ENCODE measurements at places on chromosomes 5 and 9.

- no peak for DNase-seq
Measured at GRCh38 chr9:138073808-138074207, 196.2 kb downstream of the CACNA1B start.

DNA sequence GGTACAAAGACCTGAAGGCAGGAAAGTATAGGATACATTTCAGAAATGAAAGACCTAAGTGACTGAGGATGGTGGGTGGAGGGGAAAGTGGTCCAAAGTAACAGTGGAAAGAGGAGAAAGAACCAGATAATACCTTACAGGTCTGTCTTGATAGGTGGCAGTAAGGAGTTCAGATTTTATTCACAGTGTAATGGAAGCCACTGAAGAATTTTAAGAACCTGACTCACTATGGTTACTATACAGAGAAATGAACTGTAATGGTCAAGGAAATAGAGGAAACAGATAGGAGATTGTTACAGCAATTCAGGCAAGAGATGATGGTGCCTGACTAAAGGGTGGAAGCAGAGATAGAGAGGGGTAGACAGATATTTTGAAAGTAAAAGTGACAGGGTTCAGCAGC is 46.5 kb downstream of the EPB41L4A start:
- no peak for DNase-seq

DNA sequence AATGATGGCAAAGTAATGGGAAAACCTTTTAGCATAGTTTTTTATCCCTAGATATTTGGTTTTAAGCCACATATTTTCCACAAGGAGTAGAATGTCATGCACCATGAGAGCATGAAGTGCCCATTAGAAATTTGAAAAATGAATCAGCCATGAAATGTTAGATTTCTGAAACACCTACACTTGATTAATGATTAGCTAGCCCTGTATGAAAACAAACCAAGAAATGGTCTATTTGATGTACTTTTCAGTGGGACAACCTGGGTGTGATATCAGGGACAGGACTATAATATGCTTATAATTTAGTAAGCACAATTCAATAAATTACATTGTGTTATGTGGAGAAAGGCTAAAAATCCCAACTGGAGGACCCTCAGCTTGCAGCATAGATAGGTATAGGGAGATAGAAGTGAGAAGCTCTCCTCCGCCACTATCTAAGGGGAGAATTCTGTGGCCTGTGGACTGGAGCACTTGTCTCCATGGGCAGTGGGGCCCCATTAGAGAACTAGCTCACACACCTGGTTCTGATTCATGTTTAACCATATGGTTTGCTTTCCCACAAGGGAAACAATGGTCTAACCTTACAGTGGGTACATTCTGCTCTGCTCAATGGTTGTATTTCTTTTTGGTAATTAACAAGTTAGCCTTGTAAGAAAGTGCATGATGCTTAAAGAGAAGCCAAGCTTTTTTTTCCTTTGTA is 35.2 kb downstream of the NUP214 start:
- DNase-seq = no peak

DNA sequence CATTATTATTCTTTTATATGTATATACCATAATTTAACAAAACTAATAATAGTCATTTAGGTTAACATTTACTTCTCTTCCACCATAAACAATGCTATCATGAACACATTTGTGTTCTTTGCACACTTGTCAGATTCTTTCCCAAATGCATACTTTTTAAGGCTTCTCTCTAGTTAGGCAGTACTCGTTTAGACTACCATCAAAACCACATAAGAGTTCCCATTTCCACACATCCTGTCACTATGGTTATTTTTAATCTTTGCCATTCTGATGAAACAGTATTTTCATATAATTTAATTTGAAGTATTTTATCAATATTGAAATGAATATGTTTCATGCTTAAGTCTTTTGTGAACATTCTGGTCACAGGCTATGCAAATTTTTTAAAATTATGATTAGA is 15.1 kb downstream of the DROSHA start:
- DNase-seq = no peak

- DNase-seq = no peak
Measured at GRCh38 chr5:15966066-15966640, 213.4 kb downstream of the MARCHF11 start.

GRCh38 chr9:8254541-8254940 is 455.0 kb upstream of the DMAC1 start:
- no peak for DNase-seq

- no peak for DNase-seq
Measured at GRCh38 chr9:6237267-6237666, 21.7 kb downstream of the IL33 start.

DNA sequence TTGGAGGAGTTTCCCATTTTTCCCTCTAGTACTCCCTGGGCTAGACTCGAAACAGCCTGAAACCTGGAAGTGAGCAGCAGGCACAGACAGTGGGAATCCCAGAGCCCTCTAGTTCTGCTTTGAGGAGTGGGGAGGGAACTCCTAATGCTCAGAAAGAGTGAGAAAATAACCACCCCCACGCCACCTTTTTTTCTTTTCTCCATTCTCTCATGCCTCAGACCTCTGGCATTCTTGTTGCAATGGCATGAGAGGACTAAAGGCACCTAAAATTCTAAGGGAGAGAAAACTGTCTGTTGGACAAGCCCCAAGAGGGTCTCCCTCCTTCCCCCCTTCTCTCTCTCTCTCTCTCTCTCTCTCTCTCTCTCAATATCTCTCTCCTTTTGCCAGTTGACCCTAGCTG is 15.1 kb upstream of the IRF1 start:
- no peak for DNase-seq

DNA sequence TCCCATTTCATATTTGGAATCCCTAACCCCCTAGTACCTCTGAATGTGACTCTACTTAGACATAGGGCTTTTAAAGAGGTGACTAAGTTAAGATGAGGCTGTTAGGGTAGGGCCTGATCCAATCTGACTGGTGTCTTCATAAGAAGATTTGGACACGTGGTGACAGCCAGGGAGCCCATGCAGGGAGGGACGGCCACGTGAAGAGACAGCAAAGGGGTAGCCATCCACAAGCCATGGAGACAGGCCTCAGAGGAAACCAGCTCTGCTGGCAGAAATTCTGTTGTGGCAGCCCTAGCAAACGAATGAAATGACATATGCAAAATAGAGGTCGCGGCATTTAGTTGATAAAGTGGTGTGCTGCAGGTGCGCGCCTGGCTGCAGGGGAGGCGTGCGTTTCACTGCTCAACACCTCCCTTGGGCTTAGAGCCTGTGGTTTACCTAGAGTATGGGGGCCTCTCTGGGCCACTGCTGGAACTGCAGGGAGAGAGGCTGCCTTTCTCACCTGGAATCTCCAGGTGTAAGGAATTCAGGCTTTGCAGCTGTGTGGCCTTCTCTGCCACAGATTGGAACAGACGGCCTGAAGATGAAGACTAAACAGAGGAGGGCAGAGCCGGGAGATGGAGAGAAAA is 7.1 kb upstream of the AFAP1L1 start:
- peak; percentile 19 for DNase-seq

DNA sequence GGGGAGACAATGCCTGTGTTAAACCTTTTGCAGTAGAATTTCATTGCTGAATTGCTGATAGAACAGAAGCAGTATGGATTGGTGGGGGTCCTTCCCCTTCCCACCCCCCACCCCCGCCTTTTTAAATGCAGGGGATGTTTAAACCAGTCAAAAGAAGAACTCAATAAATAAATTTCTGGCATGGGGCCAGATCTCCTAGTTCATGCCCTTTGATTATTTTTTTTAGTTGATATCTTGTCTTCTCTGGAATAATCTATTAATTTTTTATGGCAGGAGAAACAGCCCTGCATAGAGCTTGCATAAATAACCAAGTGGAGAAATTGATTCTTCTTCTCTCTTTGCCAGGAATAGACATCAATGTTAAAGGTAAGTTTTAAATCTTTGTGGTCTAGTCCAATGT is 72.8 kb downstream of the SLF1 start:
- DNase-seq = no peak

GRCh38 chr5:171676286-171676944 is 109.2 kb upstream of the SMIM23 start:
- DNase-seq = no peak

GRCh38 chr9:14347406-14348122 is 33.6 kb upstream of the NFIB start:
- no peak for DNase-seq

DNA sequence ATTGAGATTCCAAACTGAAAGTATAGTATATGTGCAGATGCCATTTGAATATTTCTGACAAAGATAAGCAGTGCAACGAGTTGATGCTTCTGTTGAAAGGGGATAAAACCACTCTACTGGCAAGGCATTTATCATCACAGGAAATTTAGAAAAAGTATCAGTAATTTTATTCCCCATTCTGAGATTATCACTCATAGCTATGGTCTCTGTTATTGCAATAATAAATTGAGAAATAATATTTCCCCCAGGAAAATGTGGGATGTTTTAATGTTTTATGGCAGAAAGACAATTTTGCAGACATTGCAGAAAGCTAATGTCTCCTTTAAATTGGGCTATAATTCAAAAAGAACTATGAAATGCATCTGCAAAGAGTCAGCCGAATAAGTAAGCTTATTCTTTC is 1612.7 kb upstream of the ACO1 start:
- DNase-seq = no peak

GRCh38 chr5:74581988-74582365 is 58.6 kb downstream of the ENC1 start:
- no peak for DNase-seq

- DNase-seq = no peak
Measured at GRCh38 chr5:107365320-107366109, 305.2 kb downstream of the EFNA5 start.

All from stimulated activated CD4-positive, alpha-beta T cell treated with anti-CD3 and anti-CD28 coated beads, Interleukin-15, amount 100 ng/mL, for 48 hours (primary cell).